Activated T-helper 2 cell treated with anti-CD3 and anti-CD28 coated beads, Interferon-gamma antibody, Interleukin-2, Interleukin-4, amounts not matched to agents 10 μg/mL and 5 μg/mL and 100 μg/mL, durations not matched to agents 14 hours and 24 hours and 36 hours (primary cell): ENCODE measurements at places on chromosomes 1 and 21. TPM values are rescaled to one million over a fixed set of nuclear protein-coding genes. Genes with fewer than 3 reads are reported as not detected.

OR10Z1 gene
- not detected in 2 replicates for total RNA-seq

HAO2 gene
- not detected in 2 replicates for total RNA-seq

C1QC gene
- not detected in 2 replicates for total RNA-seq

DNALI1 gene
- not detected in 2 replicates for total RNA-seq

GRCh38 chr1:212481438-212481767 lies 48.7 kb downstream of the NENF start:
- peaks cover 10% of the 10 kb centered on the region for H3K4me1 ChIP-seq
- DNase-seq = no peak
- H3K4me3 ChIP-seq = no peak overlapping the region
- H3K27me3 ChIP-seq = peaks cover 11% of the 10 kb centered on the region

DNA sequence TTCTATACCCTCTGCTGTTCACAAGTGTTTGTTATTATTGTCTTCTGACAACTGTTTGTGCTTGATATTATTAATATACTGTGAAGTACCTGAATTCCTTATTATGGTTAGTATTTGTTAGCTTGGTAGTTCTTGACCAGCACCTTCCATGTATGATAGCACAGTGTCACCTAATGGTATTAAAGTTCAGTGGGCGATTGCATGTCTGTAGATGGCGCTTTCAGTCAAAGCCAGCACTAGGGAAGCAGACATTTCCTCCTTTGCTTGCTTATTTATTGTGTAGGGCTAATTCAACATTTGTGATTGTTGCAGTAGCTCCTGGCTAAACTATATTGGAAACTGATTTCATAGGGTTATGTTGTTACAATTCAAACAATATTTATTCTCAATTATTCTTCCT lies 218.0 kb downstream of the ZP4 start:
- H3K4me3 ChIP-seq = no peak overlapping the region
- no peaks in the 10 kb centered on the region for H3K27me3 ChIP-seq

DNA sequence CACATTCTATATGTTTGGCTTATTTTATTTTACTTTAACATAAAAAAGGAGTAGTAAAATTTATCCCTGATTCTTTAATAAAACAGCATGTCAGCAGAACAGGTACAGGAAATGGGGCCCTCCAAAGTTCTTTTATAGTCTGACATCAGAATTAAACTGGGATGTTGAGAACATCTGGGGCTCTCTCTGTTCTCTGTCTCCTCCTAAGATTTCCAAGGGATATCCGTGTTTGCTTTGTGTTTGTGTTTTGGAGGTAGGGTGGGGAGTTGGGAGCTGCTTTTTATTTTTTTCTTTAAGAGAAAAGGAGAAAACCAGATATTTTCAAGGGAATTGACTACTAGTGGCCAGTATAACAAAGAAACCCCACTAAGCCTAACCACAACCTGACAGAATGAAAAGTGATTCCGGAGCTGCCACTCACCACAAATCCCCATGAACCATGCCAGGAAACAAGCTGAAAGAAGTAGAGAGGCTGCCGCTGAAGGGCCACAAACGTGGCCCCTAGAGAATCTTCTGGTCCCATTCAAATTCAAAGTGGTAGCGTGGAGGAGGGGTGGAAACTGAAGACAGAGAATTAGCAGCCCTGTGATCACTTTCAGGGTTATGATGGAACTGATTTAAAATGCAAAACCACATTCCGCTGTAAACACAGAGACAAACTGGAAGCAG lies 369.6 kb upstream of the ADGRL2 start:
- no peak overlapping the region for H3K27ac ChIP-seq
- H3K4me3 ChIP-seq = no peak overlapping the region
- no peaks in the 10 kb centered on the region for H3K27me3 ChIP-seq
- H3K36me3 ChIP-seq = no peaks in the 10 kb centered on the region

DNA sequence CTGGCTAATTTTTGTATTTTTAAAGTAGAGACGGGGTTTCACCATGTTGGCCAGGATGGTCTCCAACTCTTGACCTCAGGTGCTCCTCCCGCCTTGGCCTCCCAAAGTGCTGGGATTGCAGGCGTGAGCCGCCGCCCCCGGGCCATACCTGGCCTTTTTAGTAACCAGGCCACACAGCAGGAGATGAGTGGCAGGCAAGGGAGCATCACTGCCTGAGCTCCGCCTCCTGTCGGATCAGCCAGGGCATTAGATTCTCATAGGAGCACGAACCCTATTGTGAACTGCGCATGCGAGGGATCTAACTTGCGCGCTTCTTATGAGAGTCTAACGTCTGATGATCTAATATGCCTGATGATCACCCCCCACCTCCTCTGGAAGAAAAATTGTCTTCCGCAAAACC lies 308.7 kb upstream of the PRMT6 start:
- no peak overlapping the region for H3K27ac ChIP-seq
- no peaks in the 10 kb centered on the region for H3K27me3 ChIP-seq
- no peak overlapping the region for H3K4me3 ChIP-seq
- no peaks in the 10 kb centered on the region for H3K4me1 ChIP-seq
- no peak for DNase-seq
- H3K36me3 ChIP-seq = no peaks in the 10 kb centered on the region

- H3K36me3 ChIP-seq = no peaks in the 10 kb centered on the region
- no peak for DNase-seq
- peaks cover 14% of the 10 kb centered on the region for H3K4me1 ChIP-seq
- H3K27ac ChIP-seq = no peak overlapping the region
- no peak overlapping the region for H3K4me3 ChIP-seq
- peaks cover 43% of the 10 kb centered on the region for H3K27me3 ChIP-seq
Observed at GRCh38 chr1:202631076-202631923, 79.0 kb downstream of the SYT2 start.

DNA sequence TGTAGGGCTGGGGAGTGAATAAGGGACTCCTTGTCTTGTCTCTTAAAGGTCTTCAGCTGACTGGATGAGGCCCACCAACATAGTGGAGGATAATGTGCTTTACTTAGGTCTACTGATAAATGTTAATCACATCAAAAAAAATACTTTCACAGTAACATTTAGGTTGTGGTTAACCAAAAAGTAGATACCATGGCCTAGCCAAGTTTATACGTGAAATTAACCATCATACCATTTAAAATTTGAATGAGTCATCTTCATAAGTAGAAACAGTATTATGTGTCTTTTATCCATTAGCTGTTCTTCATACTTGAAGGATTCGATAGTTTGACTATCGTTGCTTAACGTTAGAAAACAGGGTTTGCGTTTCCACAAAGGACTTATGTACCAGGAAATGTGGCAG lies 80.9 kb downstream of the MTR start:
- no peak overlapping the region for H3K27ac ChIP-seq
- peaks cover 69% of the 10 kb centered on the region for H3K36me3 ChIP-seq
- no peak overlapping the region for H3K4me3 ChIP-seq
- no peak for DNase-seq
- peaks cover 5% of the 10 kb centered on the region for H3K4me1 ChIP-seq

GRCh38 chr1:47817861-47818260 lies 179.3 kb downstream of the TRABD2B start:
- no peak overlapping the region for H3K27ac ChIP-seq
- no peaks in the 10 kb centered on the region for H3K36me3 ChIP-seq
- H3K27me3 ChIP-seq = no peaks in the 10 kb centered on the region
- DNase-seq = no peak
- H3K4me1 ChIP-seq = no peaks in the 10 kb centered on the region

DNA sequence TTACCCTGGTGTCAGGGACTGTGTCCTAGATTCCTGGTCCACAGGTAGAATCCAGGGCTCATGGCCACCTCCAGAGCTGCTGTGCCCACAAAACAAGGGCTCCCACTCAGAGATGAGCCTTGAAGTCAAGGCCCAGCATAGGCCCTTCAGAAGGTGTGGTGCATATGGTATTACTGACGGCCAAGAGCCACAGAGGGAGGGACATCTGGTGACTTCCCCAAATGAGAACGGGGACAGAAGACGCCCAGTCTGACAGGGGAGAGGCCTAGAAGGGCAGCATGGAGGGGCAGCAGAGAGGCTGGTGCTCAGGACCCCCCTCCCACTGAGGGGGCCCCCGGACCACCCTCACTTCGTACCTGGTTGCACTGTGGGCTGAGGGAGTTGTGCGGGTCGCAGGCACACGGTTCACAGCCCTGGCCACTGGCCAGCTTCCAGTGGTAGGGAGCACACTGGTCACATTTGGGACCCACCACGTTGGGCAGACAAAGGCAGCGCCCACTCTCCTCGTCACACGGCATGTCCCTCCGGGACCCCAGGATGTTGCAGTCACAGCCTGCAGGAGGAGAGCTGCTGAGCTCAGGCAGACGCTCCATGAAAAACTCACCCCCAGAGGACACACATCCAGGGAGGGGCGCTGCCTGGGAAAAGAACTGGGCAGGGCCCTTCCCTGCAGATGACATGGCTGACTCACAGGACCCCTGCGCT lies 25.0 kb downstream of the LAMB3 start:
- no peaks in the 10 kb centered on the region for H3K36me3 ChIP-seq
- H3K27ac ChIP-seq = no peak overlapping the region
- H3K4me1 ChIP-seq = peaks cover 4% of the 10 kb centered on the region
- H3K4me3 ChIP-seq = no peak overlapping the region

GRCh38 chr1:81149649-81150325 lies 650.9 kb upstream of the ADGRL2 start:
- H3K27ac ChIP-seq = no peak overlapping the region
- no peaks in the 10 kb centered on the region for H3K4me1 ChIP-seq
- no peak overlapping the region for H3K4me3 ChIP-seq

- DNase-seq = no peak
- H3K4me1 ChIP-seq = peaks cover 3% of the 10 kb centered on the region
- H3K4me3 ChIP-seq = no peak overlapping the region
- H3K36me3 ChIP-seq = no peaks in the 10 kb centered on the region
- H3K27me3 ChIP-seq = peaks cover 33% of the 10 kb centered on the region
Observed at GRCh38 chr21:41289431-41289830, 27.2 kb upstream of the FAM3B start.

DNA sequence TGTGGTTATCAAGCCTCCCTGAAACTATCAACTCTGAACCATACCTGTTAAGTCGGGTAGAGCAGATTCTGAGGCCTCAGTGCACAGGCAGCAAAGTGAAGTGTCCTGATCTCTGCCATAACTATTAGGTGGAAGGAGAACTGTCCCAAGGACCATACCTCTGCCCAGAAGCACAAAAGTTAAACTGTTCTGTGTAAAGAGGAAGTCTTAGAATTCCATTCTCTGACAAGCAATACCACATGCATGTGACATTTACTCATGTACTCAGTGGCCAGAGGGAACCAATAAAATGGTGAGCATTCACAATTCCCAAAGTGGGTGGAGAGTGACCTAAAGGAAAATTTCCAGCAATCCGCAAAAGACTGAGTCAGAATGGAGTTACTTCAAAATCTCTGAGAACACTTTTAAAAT lies 61.0 kb downstream of the TOR3A start:
- H3K36me3 ChIP-seq = no peaks in the 10 kb centered on the region
- H3K4me3 ChIP-seq = peak overlapping the region; percentile 38
- H3K4me1 ChIP-seq = peaks cover 22% of the 10 kb centered on the region
- peak overlapping the region; percentile 76 for H3K27ac ChIP-seq
- no peaks in the 10 kb centered on the region for H3K27me3 ChIP-seq

DNA sequence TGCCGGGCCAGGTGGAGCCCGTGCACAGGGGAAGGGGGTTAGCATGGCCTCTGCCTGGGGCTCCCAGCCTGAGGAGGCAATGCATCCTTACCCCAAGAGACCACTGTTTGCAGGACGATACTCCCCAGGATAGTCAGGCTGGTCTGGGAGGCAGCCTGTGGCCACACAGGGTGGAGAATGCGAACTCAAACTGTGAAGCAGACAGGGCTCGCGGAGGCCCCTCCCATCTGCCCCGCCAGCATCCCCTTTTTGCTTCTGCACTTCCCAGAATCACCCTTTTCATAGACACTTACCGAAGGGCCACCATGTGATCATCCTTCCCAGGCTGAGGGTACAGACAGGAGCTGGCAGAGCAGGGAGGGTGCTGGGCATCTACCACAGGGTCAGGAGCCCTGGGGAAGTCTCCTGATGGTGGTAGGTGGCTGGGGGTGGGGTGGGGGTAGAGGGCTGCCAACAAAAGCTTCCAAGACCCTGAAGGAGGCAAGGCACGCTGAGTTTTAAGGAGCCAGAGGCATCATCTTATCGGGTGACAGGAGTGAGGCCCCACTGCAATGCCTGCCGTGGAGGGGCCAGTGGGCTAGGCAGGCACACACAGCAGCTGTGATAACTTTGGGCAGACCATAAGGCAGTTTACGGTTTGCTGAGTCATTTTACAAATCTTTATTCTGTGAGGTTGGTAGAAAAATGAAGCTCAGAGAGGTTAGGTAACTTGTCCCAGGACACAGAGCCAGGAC lies 31.3 kb upstream of the BTG2 start:
- peak overlapping the region; percentile 50 for H3K4me3 ChIP-seq

DNA sequence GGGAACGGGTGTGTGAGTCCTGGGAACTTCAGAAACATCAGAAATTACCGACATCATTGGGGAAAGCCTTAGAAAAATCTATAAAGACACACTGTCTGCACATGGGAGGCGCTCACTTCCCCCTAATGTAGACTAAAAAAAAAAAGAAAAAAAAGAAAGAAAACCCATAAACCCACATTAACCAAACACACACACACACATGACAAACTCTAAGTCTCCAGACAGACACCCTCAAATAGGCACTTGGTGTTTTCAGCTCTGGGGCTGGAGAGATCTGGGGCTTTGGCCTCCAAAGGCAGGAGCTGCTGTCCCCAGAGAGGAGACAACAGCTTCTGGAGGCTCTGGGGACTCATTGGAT lies 13.2 kb upstream of the SDHB start:
- H3K4me3 ChIP-seq = no peak overlapping the region
- no peak overlapping the region for H3K27ac ChIP-seq

DNA sequence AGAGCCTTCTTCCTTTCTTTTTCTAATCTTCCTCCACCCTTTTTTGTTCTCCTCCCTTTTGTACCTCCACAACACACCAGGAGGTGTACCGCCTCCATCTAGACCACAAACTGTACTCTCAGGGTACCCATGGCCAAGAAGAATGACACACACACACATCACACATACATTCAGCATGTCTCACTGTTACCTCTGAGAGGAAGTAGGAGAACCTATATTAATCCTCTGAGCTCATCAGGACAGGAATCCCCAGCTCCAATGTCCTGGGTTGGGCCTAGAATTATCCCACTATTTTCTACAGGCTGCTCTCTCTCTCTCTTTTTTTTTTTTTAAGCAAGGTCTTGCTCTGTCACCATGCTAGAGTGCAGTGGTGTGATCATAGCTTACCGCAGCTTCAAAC lies 36.7 kb downstream of the ATP2B4 start:
- peaks cover 21% of the 10 kb centered on the region for H3K36me3 ChIP-seq
- peak overlapping the region; percentile 85 for H3K27ac ChIP-seq
- no peaks in the 10 kb centered on the region for H3K27me3 ChIP-seq
- DNase-seq = no peak
- peak overlapping the region; percentile 30 for H3K4me3 ChIP-seq

- H3K27ac ChIP-seq = peak overlapping the region; percentile 91
- DNase-seq = no peak
- peak overlapping the region; percentile 54 for H3K4me3 ChIP-seq
- peaks cover 85% of the 10 kb centered on the region for H3K36me3 ChIP-seq
- peaks cover 73% of the 10 kb centered on the region for H3K4me1 ChIP-seq
Observed at GRCh38 chr1:42932442-42932941, 26.2 kb downstream of the SLC2A1 start.

GRCh38 chr1:180918519-180918918 lies 5.8 kb downstream of the KIAA1614 start:
- no peaks in the 10 kb centered on the region for H3K4me1 ChIP-seq
- H3K36me3 ChIP-seq = no peaks in the 10 kb centered on the region
- no peak for DNase-seq
- no peak overlapping the region for H3K4me3 ChIP-seq
- peaks cover 17% of the 10 kb centered on the region for H3K27me3 ChIP-seq

GRCh38 chr1:196558411-196558810 lies 49.8 kb downstream of the KCNT2 start:
- DNase-seq = no peak
- no peaks in the 10 kb centered on the region for H3K27me3 ChIP-seq
- H3K27ac ChIP-seq = no peak overlapping the region
- no peaks in the 10 kb centered on the region for H3K4me1 ChIP-seq
- H3K4me3 ChIP-seq = no peak overlapping the region
- no peaks in the 10 kb centered on the region for H3K36me3 ChIP-seq
